Epithelial cell of prostate (primary cell): ENCODE measurements at places on chromosomes 1 and 21.

DNA sequence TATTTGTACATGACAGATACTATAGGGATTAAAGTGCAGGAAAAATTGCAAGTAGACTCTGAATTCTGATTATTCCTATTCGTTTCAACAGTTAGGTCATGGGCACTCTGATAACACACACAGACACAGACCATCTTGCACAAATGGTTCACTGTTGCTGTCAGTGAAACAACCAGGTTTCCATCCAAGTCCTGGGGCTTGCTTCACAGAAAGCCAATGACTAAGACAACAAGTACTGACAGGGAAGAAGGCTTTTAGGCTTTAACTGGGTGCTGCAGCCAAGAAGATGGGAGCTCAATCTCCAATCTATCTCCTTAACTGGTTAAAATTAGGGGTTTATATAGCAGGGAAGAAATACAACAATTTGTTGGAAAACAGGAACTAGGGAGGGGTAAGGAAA lies 57.6 kb downstream of the RIMS3 start:
- peak; percentile 57 for DNase-seq

GRCh38 chr21:35674895-35675470 lies 385.3 kb downstream of the SETD4 start:
- no peak for DNase-seq

- no peak for DNase-seq
Observed at GRCh38 chr1:209659909-209660308, 7.7 kb upstream of the LAMB3 start.

GRCh38 chr1:94675373-94675772 lies 133.8 kb upstream of the F3 start:
- DNase-seq, result no peak

DNA sequence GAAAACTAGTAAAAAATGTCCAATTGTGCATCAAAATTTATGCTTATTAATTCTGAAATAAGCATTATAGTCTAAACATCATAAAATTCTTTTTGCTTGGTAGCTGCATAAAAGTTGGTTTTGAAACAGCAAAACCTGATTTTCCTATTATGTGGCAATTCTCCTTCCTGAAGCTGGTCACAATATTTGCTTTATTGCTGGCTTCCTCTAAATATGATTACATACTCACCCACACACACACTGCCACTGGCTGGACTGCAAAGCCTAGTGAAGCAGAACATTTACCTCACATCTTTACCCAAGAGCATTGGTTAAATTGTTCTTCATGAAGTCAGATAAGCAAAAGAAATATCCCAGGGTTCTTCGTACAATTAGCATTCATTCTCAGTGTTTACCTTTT lies 103.0 kb downstream of the NR5A2 start:
- DNase-seq, result no peak

- no peak for DNase-seq
Observed at GRCh38 chr1:146035048-146035423, 13.5 kb upstream of the HJV start.

DNA sequence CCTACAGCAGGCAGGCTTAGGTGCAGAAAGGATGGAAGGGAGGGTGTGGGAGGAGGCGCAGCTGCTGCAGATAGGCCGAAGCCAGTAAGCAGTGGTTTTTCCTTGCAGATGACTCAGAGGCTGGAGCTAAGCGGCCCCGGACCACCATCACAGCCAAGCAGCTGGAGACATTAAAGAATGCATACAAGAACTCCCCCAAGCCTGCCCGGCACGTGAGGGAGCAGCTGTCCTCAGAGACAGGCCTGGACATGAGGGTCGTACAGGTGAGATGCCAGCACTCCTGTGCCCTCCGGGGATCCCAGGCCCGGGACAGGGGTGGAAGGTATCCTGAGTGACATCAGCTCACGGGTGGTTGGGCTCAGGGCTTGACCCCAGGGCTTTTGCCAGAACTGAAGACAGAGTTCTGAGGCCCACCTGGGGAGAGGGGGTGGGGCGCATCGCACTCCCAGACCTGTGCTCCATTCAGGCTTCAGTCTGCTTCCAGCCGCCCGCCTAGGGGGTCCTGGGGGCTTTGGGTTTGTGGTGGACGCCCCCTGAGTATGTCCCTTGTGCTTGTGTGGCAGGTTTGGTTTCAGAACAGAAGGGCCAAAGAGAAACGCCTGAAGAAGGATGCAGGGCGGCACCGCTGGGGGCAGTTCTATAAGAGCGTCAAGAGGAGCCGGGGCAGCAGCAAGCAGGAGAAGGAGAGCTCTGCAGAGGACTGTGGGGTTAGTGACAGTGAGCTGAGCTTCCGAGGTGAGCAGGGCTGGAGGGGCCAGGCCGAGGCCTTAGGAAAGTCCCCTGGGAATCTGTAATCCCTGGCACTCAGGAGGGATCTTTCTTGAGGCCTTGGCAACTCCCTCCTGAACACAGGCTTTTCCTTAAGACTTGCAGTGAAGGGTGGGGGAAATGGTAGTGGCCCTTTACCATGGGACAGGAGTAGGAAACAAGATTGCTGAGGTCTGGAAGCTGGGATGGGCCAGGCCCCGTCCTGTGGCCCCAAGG lies 41.5 kb downstream of the LHX4 start:
- DNase-seq, result no peak

- DNase-seq, result no peak
Observed at GRCh38 chr1:245156736-245157505, 2.1 kb downstream of the KIF26B start.

DNA sequence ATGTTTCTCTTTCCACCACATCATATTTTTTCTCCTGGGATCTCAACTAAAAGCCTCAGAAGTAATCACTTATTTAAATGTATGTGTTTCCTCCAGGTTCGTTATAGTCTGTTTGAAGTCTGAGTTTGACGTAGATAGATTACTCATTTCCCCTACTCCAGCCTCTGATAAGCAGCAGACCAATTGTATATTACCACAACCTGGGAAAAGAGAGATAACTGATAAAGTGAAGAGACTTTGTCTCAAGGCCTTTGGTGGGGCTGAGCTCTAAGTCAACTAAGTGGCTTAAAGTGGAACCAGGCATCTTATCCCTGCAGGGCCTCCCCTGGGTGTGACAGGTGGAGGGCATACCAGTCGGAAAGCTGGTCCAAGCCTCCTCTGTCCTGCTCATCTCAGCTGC lies 34.9 kb upstream of the CACNA1E start:
- no peak for DNase-seq

- no peak for DNase-seq
Observed at GRCh38 chr1:206582971-206583706, 29.1 kb downstream of the EIF2D start.

- DNase-seq, result no peak
Observed at GRCh38 chr1:70247768-70248167, 26.6 kb downstream of the SRSF11 start.

GRCh38 chr21:44434568-44434925 lies 20.8 kb upstream of the LRRC3 start:
- no peak for DNase-seq

DNA sequence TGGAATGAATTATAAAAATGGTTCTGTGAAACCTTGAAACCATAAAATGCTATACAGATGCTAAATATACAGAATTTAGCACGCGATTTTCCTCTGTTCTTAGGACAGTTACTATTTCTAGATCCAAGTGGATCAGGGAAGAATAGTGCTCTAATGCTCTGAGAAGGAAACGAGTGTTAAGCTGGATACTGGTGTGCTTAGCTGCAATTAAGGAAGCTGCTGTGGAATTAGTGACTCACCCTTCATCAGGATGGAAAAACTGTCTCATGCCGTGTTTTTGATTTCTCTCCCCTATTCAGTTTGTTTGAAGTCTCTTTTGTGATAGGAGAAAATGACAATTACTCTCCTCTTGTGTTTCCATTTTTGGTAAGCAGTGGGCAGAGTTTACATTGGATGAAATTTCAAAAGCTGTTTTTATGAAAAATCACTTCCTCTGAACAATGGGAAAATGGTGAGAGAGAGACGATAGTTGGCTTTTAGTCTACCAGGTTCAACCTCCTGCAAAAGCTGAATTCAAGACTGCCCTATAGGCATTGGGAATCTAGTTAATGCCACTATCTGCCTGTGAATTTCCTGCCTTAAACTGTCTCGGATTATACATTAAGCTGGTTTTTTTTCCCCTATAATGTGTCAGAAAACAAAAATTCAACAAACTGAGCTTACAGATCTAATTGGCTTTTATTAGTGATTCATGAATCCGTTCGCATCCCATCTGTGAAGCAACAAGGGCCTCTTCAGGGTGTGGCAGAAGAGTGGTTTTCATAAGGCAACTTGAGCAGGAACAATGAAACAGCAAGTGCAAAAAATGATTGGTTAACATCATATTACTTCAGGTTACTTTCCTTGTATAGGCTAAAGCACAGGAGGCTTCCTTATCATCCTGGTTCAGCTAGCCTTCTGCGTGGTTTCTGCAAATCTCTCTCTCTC lies 179.8 kb downstream of the ST6GALNAC3 start:
- DNase-seq, result no peak

- peak; percentile 58 for DNase-seq
Observed at GRCh38 chr1:14946684-14947238, 206.8 kb upstream of the TMEM51 start.

- no peak for DNase-seq
Observed at GRCh38 chr21:34272321-34272720, 91.5 kb upstream of the KCNE2 start.

- DNase-seq, result no peak
Observed at GRCh38 chr21:31612894-31613785, 46.4 kb upstream of the SOD1 start.

- DNase-seq, result no peak
Observed at GRCh38 chr1:7967651-7968050, 6.1 kb downstream of the PARK7 start.

GRCh38 chr1:19344372-19344810 lies 32.3 kb downstream of the SLC66A1 start:
- DNase-seq, result no peak

DNA sequence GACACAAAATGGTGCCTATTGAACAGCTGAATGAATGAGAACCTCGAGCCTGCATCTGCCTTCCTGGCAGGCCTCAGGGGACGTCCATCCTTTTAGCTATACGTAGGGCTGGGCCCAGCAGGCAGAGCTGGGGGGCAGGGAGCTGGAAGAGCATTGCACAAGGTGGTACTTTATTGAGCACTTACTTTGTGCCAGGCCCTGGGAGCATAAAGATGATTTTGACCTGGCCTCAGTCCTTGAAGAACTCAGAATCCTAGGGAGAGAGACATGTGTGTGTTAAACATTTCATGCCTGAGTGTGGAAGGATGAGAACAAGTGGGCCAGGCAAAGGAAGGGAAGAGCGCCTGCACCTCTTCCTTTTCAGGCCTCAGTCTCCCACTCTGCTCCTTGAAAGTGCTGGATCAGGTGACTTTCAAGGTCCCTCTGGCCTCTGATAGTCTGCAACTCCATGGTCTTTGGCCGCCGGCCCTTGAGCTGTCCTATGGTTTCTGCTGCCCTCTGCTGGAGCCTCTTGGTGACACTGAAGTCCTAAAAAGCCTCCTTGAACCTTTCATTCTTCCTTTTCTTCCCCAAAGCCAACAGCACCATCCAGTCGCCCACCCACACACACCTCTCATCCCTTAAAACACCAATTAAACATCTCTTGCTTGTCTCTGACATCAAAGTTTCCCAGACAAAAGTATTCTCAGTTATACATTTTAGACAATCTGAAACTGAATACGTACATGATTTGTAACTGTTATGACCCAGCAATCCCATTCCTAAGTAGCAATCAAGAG lies 3.5 kb upstream of the PEAR1 start:
- DNase-seq, result no peak

DNA sequence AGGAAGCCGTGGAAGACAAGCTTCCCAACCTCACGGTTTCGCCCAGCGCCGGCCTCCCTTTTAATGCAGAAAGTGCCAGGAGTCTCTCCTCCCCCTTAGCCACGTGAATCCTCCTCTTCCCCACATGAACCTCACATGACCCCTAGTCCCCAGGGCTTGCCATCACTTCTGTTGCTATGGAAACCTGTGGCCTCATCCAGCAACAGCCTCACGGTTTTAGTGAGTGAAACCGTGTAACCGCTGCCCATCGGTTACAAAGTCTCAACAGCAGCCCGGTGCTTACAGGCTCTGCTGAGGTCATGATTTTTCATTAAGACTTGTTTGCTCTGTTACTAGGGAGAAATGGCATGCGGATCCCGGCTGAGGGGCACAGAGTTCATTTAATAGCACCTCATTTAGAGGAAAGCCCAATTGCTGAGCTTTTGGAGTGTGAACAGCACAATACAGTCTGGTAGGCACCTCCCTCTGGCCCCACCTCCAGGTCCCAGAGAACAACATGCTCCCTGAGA lies 143.2 kb upstream of the BACE2 start:
- no peak for DNase-seq

DNA sequence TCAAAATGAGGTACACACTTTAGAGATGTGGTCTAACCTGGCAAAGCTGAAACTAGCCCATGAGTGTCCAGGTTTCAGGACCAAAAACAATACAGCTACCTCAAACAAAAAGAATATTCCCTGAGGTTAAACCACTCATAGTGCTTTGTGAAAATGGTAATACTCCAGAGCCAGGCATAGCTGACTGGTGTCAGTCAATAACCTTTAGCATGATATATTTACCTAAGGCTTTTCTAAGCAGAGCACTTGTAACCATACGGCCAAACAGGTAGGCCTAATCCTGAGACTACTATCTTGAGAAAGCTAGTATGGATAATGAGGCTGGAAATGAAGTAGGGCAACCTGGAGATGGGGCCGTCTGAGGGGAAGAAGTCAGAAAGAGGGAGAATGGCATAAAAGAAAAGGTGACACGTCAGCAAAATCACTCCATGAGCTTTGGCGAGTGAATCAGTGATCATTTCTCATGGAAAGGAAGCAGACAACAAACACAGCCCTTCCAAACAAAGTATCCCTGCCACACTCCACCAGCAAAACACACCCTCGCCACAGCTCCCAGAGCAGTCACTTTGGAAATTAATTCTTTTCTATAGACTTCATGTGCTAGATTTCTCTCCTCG lies 1.7 kb upstream of the LRRC52 start:
- no peak for DNase-seq
